Inflammatory macrophage (primary cell): ENCODE measurements at places on chromosomes 3 and 15.

- no peak for DNase-seq
Observed at GRCh38 chr3:36736301-36736700, 28.1 kb downstream of the DCLK3 start.

GRCh38 chr15:49242820-49243219 is 72.8 kb downstream of the GALK2 start:
- DNase-seq: no peak

GRCh38 chr3:51388286-51389029 is 2.6 kb upstream of the RBM15B start:
- peak; percentile 30 for DNase-seq

DNA sequence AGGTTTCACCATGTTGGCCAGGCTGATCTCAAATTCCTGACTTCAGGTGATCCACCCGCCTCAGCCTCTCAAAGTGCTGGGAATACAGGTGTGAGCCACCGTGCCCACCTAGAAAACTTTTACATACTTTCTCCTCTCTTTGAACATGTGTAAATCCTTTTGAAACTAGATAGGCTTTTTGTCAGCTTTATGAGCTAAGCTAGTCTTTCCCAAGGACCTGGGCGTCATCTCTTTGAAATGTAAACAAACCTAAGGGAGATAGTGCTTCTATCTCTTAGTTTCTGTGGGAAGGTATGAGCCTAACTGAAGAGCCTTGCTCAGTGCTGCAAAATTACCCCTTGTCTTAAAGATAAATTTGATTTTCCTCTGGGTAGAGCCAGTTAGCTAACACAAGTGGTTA is 4.8 kb downstream of the CX3CR1 start:
- no peak for DNase-seq

DNA sequence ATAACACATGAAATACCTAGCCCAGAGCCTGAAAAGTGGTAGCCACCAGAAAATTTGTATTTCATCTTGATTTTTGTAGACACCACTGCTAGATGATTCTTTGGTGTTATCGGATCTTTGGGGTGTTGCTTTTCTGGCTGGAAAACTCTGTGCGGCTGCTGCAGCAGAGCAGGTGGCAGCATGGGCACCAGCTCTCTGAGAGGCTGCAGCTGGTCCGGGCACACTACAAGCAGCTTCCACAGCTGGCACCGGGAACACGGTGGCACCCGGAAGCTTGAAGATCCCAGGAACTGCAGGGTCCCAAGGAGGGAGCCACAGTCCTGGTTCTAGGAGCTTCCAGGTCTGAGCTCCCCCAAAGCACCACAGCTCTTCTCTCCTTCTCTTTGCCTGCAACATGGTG is 211.7 kb upstream of the MLF1 start:
- no peak for DNase-seq

- DNase-seq: peak; percentile 92
Observed at GRCh38 chr3:4977001-4977852, 2.0 kb upstream of the BHLHE40 start.

- DNase-seq: no peak
Observed at GRCh38 chr15:52651114-52651513, 28.1 kb downstream of the ATOSA start.

DNA sequence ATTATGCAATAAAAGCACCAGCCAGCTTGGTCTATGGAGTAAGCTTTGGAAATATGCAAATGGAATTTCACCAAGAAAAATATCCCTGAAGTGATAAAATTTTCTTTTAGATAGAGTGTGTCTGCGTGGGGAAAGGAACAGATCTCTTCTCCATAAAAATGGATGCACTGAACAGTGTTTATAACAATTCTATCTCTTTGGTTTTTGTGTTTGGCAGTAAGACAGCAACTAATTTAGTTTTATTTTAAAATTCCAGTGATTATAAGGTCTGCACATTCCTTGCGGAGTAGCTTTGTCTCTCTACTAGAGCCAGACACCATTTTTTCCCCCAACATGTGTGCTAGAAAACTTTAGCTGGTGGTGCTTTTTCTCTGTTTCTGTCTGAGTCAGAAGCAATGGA is 712.4 kb downstream of the GRM7 start:
- no peak for DNase-seq

- peak; percentile 62 for DNase-seq
Observed at GRCh38 chr3:13075986-13076654, 2.9 kb upstream of the IQSEC1 start.

DNA sequence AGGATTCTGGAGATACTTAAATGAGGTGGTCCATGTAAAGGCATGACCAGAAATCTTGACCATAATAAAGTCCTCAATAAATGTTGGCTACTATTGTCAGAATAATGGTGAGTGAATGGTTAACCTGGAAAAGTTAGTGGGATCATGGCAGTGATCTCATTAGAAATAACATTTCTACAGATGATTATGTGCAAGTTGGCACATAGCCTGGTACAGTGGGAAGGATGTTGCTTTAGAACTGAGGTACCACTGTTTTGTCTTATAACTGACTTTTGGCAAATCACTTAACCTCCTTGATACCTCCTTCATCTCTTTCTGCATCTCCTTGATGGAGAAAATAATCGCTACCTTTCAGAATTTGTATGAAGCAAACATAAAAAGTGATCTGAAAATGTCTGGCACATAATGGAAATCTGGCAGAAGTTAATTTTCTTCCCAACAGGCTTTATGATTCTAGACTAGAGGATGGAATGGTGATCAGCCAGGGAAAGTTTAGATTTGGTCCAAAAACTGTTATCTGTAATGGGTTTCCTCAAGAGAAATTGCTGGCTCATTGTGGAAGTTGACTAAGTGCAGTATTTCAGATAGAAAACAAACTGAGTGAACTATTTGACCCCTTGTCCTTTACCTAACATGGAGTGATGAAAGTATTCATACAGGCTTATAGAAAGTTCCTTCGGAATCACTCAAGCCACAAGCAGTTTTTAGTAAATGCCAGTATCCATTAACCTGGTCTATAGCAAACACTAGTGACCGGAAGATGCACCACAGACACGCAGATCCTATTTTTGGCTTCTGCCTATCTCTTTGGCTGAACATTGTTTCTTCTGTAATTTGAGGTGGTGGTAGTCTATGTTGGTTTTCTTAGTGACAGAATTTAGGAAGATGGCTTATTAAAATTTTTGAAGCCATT is 449.6 kb upstream of the TGFBR2 start:
- peak; percentile 19 for DNase-seq
